Substantia nigra (tissue), 51 donors: ENCODE measurements at places on chromosomes 16 and 17.
A peak's percentile ranks its signal among the peaks of the same experiment; 100 is the strongest.

DNA sequence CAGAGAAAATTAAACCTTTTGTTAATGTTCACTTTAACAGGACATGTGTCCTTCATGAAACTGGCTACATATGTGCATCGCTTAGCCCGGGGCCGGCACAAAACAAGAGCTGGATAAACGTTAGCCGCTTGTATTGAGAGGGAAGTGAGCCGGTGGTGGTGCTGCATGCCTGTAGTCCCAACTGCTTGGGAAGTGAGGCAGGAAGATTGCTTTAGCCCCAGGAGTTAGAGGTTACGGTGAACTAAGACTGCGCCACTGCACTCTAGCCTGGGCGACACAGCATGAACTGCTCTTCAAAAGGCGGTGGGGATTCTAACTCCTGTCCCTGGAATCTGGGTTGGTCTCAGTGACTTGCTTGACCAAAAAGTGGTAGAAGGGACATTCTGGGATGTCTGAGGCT, 15.0 kb upstream of the SPHK1 start:
- no peak for DNase-seq

DNA sequence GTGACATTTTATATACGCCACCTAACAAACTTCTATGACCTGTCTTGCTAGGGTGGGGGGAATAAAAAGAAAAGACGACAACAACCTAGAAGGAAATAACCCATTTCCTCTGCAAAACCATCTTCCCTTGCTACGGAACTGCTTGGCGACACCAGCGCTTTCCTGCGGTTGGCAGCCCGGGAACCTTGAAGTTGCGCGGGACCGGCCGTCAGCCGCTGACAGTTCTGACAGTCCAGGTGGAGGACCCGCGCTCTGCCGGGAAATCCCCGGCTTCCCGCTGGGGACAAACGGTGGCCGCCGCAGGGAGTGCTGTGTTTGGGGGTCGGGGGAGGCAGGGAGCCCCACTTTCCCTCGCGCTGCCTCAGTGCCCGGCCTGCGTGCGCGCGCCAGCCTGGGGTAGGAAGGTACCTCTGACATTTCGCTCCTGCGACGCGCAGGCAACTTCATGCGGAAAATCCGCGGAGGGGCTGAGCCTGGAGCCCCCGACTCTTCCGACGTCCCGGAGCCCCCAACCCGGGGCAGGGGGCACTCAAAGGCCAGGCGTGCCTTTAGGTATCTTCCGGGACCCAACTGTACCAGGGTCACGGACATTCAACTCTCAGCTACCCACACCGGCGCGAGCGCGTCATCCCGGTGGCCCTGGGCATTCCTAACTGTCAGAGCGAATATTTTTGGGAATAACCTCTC, 516 bp downstream of the SLC16A6 start:
- DNase-seq: no peak

- no peak for DNase-seq
These were observed 32.6 kb downstream of the CDRT15 start for GRCh38 chr17:14204084-14204483.

DNA sequence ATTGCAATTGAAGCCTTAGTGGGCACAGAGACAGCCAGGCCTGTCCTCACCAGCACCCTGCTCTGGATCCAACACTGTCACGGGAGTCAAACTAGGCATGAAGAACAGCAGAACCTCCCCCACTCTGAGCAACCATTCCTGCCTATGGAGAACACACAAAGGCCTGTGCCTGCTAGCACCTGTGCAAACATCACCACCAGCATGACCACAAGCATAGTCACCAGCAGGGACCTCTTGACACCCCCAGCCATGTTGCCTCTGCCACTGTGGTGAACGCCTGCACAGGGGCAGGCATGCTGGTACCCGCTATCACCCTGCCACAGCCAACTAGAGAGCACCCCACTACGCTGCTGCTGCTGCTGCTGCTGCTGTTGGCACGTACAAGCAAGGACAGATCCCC, 51.7 kb downstream of the CMC2 start:
- DNase-seq: no peak

- DNase-seq: no peak
These were observed 17.1 kb upstream of the TMEM94 start for GRCh38 chr17:75439287-75439686.

DNA sequence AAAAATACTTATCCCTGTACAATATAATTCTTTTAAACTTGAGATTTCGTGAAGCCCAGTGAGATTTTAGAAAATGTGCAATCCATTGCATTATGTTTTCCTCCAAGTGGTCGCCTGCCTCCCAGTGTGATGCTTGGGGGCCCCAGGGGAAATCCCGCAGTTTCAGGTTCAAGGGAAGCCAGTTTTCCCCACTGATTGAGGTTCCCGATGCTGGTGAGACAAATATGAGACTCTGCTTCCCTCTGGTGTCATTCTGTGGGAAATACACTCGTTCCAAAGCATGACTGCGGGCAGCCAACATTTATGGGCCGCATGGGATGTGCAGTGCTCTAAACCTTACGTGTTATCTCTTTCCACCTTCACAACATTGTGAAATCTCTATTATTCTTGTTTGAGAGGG, 200.8 kb downstream of the PRKCB start:
- DNase-seq: no peak

- no peak for DNase-seq
These were observed 247.0 kb upstream of the CIBAR2 start for GRCh38 chr16:85359147-85359822.

DNA sequence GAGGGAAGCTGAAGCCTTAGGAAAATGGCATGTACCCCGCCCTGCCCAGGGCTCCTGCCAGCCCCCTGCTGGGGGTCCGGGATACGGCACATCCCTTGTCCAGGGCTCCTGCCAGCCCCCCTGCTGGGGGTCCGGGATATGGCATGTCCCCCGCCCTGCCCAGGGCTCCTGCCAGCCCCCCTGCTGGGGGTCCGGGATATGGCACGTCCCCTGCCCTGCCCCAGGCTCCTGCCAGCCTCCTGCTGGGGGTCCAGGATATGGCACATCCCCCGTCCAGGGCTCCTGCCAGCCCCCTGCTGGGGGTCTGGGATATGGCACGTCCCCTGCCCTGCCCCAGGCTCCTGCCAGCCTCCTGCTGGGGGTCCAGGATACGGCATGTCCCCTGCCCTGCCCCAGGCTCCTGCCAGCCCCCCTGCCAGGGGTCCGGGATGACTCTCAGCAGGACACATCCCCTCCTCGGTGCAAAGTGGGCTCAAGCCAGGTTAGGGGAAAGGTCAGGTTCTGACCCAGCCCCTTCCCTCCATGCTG, 43.2 kb downstream of the RPH3AL start:
- DNase-seq: no peak

GRCh38 chr17:46771561-46772474, 46.7 kb downstream of the WNT3 start:
- no peak for DNase-seq

- no peak for DNase-seq
These were observed 621.6 kb upstream of the GOT2 start for GRCh38 chr16:59355704-59356103.

- DNase-seq: no peak
These were observed 48.3 kb downstream of the WDR45B start for GRCh38 chr17:82599674-82600661.

GRCh38 chr17:6177941-6178694, 107.9 kb downstream of the WSCD1 start:
- DNase-seq: no peak

DNA sequence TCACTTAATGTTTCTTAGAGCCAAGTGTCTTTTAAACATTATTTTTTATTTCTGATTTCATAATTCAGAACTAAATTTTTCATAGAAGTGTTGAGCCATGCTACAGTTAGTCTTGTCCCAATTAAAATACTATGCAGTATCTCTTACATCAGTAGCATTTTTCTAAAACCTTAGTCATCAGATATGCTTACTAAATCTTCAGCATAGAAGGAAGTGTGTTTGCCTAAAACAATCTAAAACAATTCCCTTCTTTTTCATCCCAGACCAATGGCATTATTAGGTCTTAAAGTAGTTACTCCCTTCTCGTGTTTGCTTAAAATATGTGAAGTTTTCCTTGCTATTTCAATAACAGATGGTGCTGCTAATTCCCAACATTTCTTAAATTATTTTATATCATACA, 13.6 kb upstream of the BCAS3 start:
- DNase-seq: no peak

- no peak for DNase-seq
These were observed 186.5 kb downstream of the STX8 start for GRCh38 chr17:9389111-9389527.

DNA sequence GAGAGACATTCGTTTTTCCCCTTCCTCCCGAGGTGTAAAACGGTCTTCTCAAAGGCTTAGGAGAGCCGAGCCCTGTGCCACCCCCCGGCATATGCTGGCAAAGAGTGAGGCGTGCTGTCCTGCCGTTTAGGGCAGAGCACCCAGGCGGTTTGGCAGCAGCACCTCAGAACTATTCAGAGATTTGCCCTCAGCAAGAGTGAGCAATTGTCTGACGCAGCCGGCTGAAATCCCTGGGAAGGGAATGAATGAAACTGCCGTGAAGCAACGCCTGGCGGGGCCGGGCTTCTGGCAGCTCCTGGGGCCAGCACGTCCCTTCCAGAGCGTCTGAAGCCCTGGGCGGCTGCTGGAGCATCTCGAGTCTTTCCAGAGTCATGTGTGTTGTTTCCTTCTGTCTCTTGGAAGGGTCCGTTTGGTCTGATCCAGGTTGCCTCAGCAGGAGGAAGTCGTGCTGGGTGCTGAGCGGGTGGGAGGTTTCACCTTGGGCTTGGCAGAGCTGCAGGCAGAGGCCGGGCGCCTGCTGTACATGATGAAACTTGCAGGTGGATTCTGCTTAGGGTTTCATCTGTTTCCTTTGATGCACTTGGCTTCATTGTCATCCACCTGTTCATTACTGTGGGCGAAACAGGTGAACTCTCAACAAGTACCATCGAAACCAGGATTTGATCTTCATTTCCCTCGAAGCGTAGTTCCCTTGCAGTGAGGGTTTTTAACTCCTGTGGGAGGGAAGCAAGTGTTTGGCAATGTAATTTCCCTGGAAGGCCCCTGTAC, 35.4 kb downstream of the TBCD start:
- DNase-seq: no peak

GRCh38 chr16:17448640-17449638, 21.8 kb downstream of the XYLT1 start:
- peak; percentile 44 for DNase-seq

GRCh38 chr16:5222761-5223160, 125.2 kb upstream of the EEF2KMT start:
- DNase-seq: no peak

DNA sequence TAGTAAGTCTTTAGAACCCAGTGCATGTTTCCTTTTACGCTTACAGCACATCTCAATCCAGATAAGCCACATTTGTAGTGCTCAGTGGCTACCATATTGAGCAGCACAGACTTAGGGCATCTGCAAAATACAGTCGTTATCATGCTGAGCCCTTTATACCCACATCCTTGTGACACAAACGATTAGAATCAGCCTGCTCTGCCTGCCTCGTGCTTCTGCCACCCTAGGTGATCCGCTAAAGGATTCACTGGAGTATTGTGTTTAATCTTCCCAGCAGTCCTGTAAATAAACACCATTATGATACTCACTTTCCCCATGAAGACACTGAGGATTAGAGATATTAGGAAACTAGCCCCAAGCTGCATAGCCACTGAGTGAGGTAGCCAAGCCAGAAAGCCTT, 51.3 kb upstream of the FA2H start:
- DNase-seq: no peak

DNA sequence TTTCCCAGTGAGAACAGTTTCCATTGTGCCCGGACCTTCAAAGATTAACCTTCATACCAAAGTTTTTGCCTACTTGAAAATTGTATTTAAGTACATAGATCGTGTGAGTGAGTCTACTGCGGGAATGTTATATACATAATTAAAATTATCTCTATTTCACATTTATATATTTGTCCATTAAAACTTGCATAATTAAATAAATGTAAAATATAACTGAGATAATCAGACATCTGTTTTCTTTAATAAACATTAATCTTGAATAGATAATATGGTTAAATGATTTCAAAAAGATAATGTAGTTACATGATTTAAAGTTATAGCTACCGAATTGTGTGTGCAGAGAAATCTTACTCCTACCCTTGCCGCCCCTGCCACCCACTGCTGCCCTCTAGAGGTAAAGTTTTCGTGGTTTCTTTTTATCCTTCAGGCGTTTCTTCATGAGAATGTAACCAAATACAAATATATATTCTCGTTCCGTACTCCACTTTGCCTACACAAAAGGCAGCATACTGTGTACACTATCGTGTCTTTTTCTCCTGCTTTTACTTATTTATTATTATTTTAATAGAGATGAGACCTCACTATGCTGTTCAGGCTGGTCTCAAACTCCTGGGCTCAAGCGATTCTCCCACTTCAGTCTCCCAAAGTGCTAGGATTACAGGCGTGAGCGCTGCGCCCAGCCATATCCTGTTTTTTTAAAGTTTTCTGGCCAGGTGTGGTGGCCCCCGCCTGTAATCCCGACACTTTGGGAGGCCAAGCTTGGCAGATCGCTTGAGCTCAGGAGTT, 35.6 kb downstream of the RPA1 start:
- DNase-seq: no peak

GRCh38 chr17:38449364-38449763, 21.1 kb downstream of the ARHGAP23 start:
- DNase-seq: no peak

DNA sequence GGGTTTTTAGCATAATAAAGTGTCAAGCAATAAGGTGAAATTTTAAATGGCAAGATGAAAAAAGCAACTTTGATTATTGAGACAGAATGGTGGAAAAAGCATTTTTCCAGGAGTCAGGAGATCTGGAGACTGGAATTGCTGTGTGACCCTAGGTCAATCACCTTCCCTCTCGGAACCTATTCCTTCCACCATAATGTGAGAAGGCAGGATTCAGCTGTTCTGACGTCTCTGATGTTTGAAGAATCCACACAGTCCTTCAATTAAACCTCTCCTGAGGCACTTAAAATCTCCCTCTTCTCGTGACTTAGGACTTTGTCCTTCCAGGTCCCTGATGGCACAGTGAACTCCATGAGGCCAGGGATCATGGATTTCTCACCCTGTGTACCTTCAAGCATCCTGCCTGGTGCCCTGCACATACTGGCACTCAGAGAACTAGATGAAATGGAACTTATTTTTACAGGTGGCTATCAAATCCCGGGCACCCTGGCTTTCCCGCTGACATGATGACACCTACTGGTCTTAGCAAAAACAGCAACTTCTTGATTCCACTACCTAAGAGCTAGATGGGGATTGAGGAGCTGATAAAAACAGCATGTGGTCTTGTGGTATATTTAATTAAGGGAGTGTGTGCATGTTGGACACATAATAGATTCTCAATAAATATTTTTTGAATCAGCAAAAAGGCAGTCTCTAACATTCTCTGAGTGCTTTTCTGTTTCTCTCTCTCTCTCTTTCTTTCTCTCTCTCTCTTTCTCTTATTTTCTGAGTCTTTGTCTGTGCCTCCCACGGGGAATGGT, 2.3 kb upstream of the CCDC182 start:
- no peak for DNase-seq
